ENCODE measurements at places on chromosomes 7 and 10. TPM values are rescaled to one million over a fixed set of nuclear protein-coding genes. Genes with fewer than 3 reads are reported as not detected.

The HIPK2 gene
- 103 TPM for polyA plus RNA-seq

- no peak for DNase-seq
These were observed 108.8 kb upstream of the LRGUK start for GRCh38 chr7:134018306-134018705.

GRCh38 chr7:133230591-133231194 is 22.2 kb upstream of the EXOC4 start:
- DNase-seq: no peak

DNA sequence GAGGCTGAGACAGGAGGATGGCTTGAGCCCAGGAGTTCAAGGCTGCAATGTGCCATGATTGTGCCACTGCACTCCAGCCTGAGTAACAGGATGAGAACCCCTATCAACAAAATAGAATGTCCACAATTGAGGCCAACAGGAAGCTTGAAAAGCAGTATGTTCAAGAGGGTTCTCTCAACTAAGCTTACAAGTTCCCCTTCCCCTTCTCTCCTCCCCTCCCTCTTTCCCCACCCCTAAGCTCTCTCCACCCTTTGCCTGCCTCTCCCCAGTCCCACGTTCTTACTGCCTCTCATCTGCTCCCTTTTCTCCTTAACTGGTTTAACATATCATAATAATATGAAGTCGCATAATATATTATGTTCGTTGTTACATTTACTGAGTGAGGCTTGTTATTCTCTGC is 35.4 kb downstream of the KIAA1549 start:
- no peak for DNase-seq

DNA sequence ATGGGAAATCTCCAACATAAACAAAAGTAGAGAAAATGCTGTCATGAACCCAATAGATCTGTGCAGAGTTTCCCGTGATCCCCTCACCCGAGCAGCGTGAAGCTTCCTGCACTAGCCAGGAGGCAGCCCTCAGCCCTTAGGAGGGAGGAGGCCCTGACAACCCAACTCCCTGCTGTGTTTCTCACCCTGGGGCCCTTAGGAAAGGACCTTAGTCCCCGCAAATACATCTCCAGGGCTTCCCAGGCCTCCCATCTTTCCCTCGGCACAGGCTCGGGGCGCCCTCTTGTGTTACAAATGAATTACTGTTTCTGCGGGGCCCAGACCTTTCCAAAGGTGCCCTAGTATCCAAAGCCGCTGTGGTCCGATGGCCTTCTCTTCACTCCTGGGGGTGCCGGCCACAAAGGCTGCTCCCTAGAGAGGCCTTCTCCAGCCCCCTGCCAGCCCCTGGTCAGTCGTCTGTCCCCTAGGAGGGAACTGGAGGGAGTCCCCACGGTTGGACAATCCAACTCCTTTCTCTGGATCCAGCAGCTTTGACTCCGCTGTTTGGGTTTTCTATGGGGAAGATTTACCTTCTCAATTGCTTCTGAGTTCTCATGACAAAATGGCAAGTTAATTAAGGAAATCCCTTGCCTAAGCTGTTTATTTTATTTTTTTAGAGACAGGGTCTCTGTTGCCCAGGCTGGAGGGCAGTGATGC is 49.9 kb upstream of the SH2B2 start:
- DNase-seq: no peak

GRCh38 chr7:4880218-4880617 is 3.3 kb downstream of the RADIL start:
- DNase-seq: no peak

DNA sequence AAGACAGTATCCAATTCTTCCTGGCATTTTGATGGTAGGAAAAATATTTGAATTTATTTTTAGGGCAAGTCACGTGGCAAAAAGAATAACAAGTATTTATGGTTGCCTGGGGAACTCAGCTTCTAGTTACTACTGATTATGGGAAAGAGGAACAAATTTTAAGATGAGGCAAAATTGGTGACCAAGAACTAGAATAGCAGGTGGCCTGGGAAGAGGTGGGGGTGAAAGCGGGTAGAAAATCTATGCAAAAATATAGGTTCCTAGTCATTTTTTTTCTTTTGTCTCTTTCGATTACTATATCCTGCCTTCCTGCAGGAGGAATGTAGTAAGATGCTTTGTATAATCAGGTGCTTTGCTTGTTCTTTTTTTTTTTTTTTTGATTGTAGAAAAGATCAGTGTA is 27.8 kb downstream of the ENTPD1 start:
- DNase-seq: no peak

DNA sequence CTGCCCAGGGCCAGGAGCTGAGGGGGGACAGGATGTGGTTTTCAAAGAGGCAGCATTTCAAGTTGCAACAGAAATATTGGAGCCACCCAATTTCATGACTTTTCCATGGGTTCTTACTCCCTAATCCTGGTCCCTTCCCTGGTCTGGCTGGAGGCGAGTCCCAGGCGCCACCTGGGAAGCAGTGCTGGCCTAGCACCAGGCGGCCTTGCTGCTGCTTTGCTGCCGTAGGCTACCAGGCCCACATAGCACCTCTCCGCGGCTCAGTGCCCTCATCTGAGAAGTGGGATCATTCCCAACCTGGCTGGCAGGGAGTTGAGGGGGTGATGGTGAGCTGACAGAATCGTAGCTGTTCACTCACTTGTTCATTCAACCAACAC is 33.7 kb downstream of the ZMIZ1 start:
- no peak for DNase-seq

DNA sequence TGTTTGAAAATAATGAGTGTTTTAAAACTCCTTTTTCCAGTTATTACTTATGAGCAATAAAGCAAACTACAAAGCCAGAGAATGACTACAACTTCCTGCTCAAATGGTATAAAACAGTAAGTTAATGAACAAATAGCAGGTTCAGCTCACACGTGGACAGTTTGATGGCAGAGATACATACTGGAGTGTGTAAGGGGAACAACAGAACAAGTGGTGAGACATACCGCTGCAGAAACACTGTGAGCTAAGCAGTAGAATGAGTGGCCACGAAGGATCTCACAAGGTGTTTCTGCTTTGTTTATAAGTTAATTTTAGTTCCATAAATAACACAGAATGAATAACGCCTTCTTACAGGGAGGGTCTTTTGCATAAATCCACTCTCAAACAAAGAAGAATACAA is 3.0 kb upstream of the MKX start:
- DNase-seq: no peak

GRCh38 chr7:5356751-5357119 is 66.9 kb downstream of the TNRC18 start:
- no peak for DNase-seq

GRCh38 chr10:66519616-66520015 is 406.2 kb upstream of the LRRTM3 start:
- no peak for DNase-seq
